ENCODE measurements at places on chromosomes 12 and 14.

DNA sequence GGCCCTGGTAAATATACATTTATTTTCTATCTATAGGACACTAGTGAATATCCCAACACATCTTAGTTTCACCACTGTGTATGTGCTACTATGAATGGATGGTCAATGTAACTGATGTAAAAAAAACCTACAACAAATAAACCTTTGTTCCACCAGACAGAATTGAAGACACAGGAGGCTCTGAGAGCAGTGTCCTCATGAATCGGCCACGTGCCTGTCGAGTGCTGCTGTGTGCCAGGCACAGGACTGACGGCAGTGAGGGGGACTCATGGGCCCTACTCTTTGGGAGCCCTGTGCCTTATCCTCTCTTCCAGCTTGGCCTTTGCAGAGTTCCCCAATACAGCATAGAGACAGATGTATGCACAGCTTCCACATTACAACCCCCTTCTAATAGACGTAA, 18.2 kb downstream of the CINP start:
- DNase-seq = no peak

DNA sequence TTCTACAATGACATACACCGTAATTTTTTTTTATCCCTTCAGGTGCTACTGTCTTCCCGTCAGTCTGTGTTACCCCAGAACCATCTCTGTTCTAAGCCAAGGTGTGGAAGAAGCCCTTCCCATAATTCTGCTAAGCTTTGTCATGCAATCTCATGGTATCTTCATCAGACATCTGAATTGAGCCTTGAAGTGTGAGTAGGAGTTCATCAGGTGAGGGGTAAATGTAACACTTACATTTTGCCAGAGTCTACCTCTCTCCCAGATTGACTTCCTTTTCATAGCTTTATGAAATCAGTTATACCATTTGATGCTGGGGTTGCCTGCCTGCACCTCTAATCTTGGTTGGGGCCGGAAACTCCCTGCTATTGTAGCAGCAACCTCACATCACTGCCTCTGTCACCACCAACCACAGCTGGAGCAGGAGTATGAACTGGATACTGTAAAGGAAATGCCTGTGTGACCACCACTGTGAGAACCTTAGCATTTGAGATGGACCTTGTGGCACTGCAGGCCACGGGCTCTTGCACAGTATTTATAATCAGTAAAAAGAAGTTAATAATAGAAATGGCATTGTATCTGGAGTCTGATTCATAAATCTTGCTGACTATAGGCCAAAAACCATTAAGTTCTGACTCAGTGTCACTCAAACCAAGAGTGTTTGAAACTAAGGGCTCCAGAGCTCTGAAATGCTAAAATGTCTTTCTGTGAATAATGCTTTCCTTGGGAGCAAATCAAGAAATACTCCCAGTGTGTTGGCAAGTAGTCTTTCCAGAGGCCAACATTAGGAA, 58.7 kb upstream of the STK38L start:
- DNase-seq = no peak

DNA sequence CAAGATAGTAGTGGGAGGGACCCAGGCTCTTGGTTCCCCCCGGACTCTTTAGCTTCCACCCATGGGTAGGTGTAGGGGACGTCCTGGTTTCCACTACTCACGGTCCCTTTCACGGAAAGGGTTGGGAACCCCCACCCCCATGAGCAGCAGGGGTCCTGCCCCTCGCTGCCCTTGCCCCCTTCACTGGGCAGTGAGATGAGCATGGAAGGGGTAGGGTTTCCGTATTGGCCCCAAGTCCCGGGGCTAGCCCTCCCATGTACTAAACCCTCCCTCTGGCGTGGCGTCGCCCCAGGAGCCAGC, 12.7 kb downstream of the AGAP2 start:
- DNase-seq = no peak

DNA sequence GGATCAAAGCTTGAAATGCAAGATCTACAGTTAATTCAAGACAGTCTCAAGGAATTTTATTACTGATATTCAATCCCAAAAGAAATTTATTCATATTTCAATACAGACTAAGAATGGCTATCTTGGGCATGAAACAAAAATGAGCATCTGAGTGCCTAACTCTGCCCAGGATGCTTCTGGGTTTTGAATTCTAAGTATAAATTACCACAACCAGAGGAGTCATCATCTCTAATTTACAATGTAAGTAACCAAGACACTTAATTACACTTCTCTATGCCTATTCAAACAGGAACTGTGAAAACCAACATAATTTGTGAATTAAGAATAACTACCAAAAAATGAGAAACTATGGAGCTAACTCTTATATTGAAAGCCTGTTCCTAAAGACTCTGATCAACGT, 14.1 kb downstream of the OSBPL8 start:
- no peak for DNase-seq

GRCh38 chr12:86254399-86255107, 1.6 kb downstream of the MGAT4C start:
- no peak for DNase-seq

DNA sequence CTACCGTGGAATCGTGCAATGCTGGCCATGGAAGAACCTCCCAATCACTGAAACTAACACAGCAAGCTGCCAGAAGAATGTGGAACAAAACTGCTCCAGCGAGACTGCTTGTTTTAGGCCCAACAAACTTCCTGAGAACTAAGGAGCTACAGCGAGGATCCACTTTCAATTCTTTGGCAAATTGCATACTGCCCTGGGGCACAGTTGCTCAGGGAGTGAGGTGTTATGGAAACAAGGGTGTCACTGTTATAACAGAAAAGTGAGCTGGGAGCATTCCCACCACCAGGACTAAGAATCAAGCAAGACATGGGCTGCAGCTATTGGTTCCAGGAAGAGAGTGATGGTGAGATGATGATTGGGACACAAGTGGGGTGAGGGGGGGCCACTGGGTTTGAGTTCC, 1606.1 kb upstream of the FLRT2 start:
- DNase-seq = no peak

DNA sequence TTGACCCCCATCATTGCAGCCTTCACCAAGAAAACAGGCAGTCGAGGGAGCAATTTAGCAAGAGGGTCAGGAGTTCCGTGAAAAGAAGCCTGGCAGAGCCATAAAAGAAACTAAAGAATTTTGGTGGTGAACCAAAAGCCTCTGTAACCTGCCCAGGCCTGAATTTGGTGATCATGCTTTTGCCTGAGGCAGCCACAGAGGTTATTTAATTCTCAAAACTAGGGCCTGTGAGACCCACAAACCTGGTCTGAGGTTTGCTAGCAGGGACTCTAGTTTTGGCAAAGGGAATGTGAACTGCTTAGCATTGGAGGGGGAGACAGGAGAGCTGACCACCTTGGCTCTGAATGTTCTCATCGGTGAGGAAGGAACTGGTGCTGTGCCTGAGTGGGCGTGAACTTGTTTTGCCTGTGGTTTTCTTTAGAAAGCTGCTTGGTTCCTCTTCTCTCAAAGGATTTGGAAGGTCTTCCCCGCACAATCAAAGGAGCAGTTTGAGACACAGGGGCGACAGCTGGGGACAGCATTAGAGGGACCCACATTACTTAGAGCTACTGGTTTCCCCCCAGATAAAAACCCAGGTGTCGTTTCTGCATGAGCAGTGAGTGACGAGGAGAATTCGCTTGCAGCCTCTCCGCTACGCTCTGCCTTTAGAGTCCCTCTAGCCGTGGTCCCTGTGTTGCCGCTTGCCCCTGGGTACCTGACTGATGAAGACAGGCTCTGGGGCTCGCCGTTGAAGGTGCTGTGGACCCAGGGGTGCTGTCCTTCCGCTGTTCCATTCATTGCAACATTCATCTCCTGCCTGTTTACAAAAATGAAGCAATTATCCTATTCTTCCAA, 12.6 kb upstream of the WNT5B start:
- DNase-seq = no peak

GRCh38 chr12:97951717-97952116, 489.1 kb downstream of the RMST start:
- no peak for DNase-seq

GRCh38 chr14:29220566-29220965, 454.0 kb downstream of the FOXG1 start:
- DNase-seq = no peak

Data from cortex of kidney (tissue), 1 donor.